NCI-H460 (cell line): ENCODE measurements at places on chromosomes 5 and 9. TPM values are rescaled to one million over a fixed set of nuclear protein-coding genes. Genes with fewer than 3 reads are reported as not detected.

GRCh38 chr9:13127131-13127530 is 152.4 kb downstream of the MPDZ start:
- no peak for DNase-seq

- no peak for DNase-seq
These were observed 40.5 kb upstream of the MYO10 start for GRCh38 chr5:16976625-16977008.

- no peak for DNase-seq
These were observed 27.4 kb downstream of the JMY start for GRCh38 chr5:79263290-79263689.

DNA sequence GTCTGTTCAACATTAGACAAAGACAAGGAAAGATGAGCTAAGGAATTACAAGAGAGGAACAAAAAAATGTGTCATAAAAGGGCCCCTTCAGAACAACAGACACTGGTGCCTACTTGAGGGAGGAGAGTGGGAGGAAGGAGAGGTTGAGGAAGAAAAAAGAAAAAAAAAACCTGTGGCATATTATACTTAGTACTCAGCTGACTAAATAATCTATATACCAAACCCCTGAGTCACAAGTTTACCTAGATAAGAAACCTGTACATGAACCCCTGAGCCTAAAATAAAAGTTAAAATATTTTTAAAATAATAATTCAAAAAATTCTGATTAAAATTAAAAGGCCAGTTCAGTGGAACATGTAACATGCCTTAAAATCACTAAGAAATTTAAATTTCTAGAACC is 107.3 kb downstream of the MTREX start:
- DNase-seq, result no peak

The FOXB2 gene
- total RNA-seq, result 0.07 TPM in 1 of 2 replicates, not detected in the other

GRCh38 chr9:110809038-110809595 is 140.5 kb downstream of the MUSK start:
- no peak for DNase-seq

The IL33 gene
- total RNA-seq, result not detected in 2 replicates

GRCh38 chr9:20683351-20684034 is 566 bp upstream of the FOCAD start:
- DNase-seq, result no peak

The CDHR2 gene
- not detected in 2 replicates for total RNA-seq

DNA sequence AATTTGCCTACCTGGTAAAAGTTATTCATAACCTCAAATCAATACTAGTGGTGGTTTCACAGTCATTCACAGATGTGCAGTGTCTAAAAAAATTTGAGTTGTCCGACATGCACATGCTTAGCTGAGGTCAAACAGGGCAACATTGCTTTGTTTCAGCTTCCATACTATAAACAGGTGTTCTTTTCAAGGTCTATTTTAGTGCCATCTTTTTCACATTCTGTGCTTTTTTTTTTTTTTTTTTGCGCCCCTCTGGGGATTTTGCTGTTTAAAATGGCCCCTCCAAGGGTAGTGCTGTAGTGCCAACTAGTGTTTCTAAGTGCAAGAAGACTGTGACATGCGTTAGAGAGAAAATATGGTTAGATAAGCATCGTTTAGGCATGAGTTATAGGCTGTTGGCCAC is 14.5 kb downstream of the PHAX start:
- no peak for DNase-seq

The NRG2 gene
- 3.0 and 3.9 TPM in 2 replicates for total RNA-seq

GRCh38 chr9:26735160-26735559 is 157.4 kb downstream of the CAAP1 start:
- DNase-seq, result no peak

DNA sequence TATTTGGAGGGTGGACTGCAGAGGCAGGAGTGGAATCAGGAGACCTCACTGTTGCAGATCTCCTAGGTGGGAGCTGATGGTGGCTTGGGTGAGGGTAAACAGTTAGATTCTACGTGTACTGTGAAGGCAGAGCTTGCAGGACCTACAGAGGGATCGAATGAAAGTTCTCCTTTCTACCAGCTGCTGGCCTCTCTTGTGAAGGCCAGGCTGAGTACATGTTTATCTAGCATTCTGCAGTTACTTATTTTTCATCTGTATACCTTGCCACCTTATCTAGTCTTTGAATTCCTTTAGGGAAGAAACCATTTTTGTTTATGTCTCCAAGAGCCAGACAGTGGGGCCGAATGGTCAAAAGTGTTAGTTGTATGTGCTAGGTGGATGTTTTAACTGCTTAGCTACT is 57.6 kb downstream of the PTTG1 start:
- no peak for DNase-seq

DNA sequence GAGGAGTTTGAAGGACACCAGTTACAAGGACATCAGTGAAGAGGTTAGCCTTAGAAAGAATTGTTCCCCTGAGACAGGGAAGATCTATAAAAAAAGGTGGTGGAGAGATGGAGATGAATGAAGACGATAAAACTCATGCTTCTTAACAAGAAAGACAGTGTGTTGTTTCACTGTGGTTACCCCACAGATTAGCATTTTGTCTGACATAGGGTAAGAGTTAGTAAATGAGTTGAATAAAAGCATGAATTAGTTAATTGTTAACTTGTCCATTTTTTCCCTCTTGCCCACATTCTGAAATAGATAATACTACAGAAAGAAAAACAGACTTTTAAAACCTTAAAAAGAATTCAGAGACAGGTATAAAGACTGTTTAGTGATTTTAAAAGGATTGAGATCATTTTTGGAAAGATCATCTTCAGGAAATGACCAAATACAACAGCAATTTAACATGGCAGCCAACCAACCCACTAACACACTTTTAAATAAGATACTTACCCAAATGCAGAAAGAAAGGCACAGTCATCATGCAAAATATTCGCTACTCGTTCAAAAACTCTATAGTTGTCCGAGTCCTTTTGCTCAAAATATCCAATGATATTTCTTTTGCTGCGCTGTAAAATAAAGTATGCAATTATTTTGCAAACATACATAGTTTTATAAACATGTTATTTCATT is 78.5 kb downstream of the ERP44 start:
- DNase-seq, result no peak

DNA sequence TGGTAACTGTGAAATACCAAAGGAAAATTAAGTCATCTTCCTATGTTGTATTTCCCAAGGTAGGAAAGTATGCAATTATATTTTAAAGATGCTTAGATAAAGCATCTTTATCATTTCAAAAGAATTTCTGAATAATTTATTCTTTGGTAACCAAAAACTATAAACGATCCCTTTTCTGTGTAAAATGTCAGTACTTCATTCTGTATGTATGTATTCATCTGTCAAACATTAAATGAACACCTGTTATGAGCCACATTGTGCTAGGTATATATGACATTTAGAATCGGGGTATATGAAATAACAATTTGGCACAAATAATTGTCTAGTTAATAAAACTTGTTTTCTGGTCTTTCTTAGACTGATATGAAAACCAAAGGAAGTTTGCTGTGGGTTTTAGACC is 89.4 kb upstream of the DHFR start:
- no peak for DNase-seq

GRCh38 chr5:81631124-81631523 is 119.8 kb downstream of the SSBP2 start:
- DNase-seq, result no peak

The TAS2R1 gene
- total RNA-seq, result not detected in 2 replicates

- no peak for DNase-seq
These were observed 243.4 kb upstream of the KLF4 start for GRCh38 chr9:107732781-107733522.
